ENCODE measurements at places on chromosomes 13 and 19. TPM values are rescaled to one million over a fixed set of nuclear protein-coding genes. Genes with fewer than 3 reads are reported as not detected.

- DNase-seq: no peak
These were observed 562.5 kb downstream of the EFNB2 start for GRCh38 chr13:105972811-105973590.

DNA sequence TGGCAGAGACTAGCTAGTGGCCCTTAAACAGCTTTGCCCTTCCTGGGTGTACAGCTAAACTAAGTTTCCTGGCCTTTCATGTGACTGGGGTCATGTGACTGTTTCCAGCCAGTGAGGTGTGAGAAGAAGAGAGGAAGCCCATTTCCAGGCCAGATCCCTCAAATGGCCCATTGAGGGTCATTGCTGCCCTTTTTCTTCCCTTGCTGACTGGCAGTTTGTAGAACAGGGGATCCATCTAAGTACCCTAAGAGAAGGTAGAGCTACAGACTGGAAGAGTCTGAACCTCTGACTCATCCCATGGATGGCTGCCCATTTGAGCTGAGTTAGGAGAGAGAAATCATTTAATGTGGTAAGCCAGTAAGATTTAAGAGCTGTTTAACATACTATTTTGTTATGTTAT lies 2.8 kb downstream of the SWSAP1 start:
- DNase-seq: peak; percentile 42

GRCh38 chr19:4507804-4508203 lies 10.5 kb downstream of the PLIN4 start:
- DNase-seq: no peak

DNA sequence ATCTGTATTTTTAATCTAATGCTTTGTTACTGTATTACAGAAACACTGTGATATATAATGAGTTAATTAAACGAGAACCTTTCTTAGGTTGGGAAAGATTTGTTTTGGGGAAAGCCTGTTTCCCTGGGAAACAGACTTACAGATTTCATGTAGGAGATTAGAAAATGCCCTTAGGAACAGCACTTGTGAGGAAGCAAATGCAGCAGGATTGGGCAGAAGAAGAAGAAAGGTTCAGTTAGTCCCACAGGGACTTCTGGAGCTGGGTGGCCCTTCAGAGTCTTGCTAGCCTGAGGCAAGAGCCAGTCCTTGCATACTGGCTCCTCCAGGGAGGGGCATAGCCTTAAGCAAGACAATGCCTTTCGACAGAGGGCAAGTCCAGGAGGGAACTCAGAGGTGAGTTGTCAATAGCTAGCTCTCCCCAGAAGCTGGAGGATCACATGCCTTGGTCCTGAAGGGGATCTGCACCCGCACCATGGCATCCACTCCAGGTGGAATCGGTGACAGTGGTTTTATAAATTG lies 36.8 kb downstream of the N4BP2L1 start:
- DNase-seq: no peak

DNA sequence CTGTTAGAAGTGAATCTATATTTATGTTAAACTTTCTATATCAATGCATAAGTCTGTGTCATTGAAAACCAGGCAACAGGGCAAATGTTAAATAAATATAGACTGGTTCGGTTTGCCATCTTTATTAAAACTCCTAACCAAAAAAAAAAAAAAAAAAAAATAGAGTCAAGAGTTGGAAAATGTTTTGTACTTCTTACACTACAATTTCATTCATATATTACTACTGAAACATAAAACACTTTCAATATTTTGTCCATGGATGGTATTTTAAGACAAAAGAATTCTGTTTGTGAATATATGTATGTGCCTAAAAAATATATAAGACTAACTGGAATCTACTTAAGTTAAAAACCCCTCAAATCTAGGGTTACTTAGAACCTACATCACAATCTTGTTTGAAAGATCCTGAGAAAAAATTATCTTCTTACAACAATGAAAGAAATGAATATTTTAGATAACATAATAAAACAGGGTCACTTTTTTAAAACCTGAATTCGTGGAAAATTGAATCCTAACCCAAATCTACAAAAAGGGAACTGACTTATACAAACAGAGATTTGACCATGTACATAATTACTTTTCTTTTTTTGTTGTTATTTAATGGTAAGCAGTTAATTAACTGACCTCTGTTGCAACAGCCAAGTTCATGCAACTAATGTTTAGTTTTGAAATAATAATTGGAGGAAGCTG lies 5.1 kb downstream of the DACH1 start:
- DNase-seq: no peak

DNA sequence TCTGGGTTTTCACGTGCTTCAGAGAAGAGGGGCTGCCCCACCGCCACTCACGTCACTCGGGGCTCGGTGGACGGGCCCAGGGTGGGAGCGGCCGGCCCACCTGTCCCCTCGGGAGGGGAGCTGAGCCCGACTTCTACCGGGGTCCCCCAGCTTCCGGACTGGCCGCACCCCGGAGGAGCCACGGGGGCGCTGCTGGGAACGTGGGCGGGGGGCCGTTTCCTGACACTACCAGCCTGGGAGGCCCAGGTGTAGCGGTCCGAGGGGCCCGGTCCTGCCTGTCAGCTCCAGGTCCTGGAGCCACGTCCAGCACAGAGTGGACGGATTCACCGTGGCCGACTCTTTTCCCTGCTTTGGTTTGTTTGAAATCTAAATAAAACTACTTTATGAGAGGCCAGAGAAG lies 2.2 kb upstream of the GZMM start:
- no peak for DNase-seq

DNA sequence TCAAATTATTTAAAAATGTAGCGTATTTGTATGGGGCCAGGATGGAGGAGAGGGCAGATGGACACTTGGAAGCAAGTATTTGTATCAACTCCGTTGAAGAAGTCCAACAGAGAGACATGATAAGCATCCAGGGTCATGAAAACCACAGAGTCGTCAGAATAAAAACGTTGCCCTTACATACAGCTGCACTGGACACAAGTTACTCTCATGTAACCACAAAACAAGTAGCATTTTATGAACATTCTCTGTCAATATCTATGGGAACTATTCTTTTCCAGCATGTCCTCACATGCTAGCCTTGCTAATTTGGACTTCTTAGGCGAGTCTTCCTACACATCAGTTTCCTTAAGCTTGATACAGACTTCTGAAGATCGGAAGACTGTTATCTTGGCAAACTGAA lies 35.0 kb downstream of the EFNB2 start:
- DNase-seq: no peak

GRCh38 chr19:45952686-45953505 lies 20.8 kb downstream of the NOVA2 start:
- peak; percentile 43 for DNase-seq

DNA sequence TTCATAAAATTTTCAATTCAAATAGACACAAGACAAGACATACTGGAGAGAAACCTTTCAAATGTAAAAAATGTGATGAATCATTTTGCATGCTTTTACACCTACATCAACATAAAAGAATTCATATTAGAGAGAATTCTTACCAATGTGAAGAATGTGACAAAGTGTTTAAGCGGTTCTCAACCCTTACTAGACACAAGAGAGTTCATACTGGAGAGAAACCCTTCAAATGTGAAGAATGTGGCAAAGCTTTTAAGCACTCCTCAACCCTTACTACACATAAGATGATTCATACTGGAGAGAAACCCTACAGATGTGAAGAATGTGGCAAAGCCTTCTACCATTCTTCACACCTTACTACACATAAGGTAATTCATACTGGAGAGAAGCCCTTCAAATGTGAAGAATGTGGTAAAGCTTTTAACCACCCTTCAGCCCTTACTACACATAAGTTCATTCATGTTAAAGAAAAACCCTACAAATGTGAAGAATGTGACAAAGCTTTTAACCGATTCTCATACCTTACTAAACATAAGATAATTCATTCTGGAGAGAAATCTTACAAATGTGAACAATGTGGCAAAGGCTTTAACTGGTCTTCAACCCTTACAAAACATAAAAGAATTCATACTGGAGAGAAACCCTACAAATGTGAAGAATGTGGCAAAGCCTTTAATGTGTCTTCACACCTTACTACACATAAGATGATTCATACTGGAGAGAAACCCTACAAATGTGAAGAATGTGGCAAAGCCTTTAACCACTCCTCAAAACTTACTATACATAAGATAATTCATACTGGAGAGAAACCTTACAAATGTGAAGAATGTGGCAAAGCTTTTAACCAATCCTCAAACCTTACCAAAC lies 24.6 kb upstream of the ZNF431 start:
- no peak for DNase-seq

- peak; percentile 31 for DNase-seq
These were observed 13.3 kb downstream of the KCNC3 start for GRCh38 chr19:50315773-50316448.

DNA sequence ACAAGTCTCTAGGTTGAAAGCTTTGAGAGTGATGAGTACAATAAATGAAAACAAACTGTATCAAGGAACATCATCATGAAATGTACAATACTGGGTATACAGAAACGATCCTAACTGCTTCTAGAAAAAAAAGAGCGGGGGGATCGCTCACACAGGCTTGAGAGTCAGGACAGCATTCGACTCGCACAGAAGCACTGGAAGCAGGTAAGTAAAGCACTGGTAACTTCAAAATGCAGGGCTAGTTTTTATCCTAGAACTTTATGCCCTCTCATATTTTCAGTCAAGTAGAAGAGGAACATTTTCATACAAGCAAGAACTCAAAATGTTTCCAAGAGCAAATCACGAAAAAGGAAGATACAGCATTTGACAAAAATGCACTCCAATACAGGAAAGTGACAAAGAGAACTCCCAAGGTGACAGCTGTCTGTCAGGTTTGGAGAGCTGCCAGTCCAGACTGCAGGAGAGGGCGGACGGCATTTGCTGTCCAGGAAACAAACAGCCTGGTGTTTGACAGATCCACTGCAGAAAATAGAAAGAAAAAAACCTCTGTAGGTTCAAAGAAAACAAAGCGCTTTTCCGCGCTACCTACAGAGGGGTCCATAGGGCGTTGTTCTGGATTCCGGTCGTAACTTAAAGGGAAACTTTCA lies 58.2 kb upstream of the XPO4 start:
- DNase-seq: no peak

- DNase-seq: no peak
These were observed 25.5 kb downstream of the PLA2G4C start for GRCh38 chr19:48085076-48085475.

GRCh38 chr13:48938308-48938943 lies 37.3 kb upstream of the FNDC3A start:
- DNase-seq: no peak

DNA sequence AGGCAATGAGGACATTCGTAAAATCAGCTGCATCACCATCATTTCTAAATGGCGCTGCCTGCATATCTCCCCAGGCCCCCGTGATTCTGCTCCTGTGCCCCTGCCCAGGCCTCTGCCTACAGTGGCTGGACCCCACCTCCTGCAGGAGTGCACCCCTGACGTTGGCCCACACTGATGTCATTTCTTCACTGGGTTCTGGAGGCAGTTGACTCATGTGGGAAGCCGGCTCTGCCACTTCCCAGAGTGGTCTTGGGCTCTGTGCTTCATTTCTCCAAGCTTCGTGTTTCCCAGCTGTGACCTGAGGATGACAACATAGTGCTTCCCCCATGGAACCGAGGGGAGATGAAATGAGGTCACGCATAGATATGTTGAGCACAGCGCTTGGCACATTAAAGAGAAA lies 19.9 kb downstream of the CCNE1 start:
- no peak for DNase-seq

GRCh38 chr19:3976495-3977241 lies 5.8 kb upstream of the DAPK3 start:
- DNase-seq: no peak

- no peak for DNase-seq
These were observed 1255.6 kb downstream of the DIAPH3 start for GRCh38 chr13:58908019-58908679.

DNA sequence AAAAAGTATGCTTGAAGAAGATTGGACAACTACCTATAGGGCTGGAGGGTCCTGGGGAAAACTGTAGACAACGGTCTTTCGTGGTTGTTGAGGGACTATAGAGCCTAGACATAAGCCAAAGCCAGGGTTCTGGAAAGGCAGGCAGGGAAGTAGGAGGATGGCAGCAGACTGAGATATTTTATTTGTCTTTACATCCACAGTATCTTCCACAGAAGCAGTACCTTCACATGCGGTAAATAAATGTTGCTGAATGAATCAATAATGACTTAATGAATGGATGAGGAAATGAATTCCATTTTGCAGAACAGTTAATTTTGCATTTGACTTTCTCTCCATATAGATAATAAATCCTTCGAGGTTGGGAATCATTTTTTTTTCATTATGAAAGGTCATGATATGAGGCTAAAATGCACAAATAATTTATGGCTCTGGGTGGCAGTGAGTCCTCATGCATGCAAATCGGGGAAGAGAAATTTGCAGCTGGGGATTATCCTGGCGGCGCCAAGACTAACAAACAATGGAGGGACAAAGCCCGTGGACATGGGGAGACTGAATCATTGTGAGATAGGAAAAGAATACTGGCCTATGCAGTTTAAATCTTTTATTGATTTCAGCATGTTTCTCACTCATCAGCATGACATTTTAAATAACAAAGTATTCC lies 102.0 kb downstream of the ERCC5 start:
- no peak for DNase-seq

SLC1A6 gene
- total RNA-seq: not detected

PSG2 gene
- not detected for total RNA-seq

ZNF575 gene
- total RNA-seq: 4.3 TPM

C1QTNF9 gene
- 0.14 TPM for total RNA-seq

COX7A1 gene
- not detected for total RNA-seq

GPC5 gene
- total RNA-seq: not detected

CNN1 gene
- total RNA-seq: not detected

PLK5 gene
- not detected for total RNA-seq

EPS8L1 gene
- 5.3 TPM for total RNA-seq

ZNF491 gene
- 2.4 TPM for total RNA-seq

EXOC3L2 gene
- not detected for total RNA-seq
